Activated CD4-positive, alpha-beta T cell treated with anti-CD3 and anti-CD28 coated beads, Interleukin-2, amount 10 ng/mL, durations not matched to agents 7 days and 5 days (primary cell): ENCODE measurements at places on chromosomes 16 and 17. TPM values are rescaled to one million over a fixed set of nuclear protein-coding genes. Genes with fewer than 3 reads are reported as not detected.

- no peak overlapping the region for H3K4me3 ChIP-seq
- H3K4me1 ChIP-seq = peaks cover 11% of the 10 kb centered on the region
- no peak for DNase-seq
- H3K27ac ChIP-seq = no peak overlapping the region
- peaks cover 16% of the 10 kb centered on the region for H3K27me3 ChIP-seq
These were observed 5.4 kb upstream of the BBS2 start for GRCh38 chr16:56525236-56525635.

DNA sequence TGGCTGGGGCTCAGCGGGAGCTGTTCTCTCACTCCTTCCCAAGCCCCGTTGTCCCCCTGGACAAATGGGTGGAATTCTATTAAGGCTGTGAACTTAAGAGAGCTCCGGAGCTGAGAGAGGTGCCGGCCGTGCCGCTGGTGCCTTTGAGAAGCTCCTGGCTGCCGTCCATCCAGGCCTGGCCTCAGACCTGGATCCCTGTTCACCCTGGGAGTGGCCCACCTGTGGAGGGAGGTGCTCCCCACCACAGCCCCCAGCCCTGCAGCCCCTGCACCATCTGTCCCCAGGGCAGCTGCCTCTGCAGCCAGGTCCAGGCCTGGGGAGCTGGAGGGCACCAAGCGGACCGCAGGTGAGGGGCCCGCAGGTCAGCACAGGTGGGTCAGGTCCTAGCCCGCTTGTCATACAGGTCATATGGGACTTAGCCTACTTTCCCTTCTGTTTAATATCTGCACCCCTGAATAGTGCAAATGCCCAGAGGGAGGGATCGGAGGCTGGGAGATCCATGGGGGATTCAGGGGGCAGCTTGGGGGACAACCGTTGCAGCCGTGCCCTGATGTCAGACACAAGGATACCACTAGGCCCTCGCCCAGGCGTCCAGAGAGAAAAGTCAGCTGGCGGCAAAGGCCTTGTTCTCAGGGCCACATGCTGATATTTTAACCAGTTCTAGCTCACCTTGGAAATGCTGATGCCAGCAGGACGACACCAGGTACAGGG lies 15.2 kb upstream of the METRNL start:
- H3K36me3 ChIP-seq = no peaks in the 10 kb centered on the region
- H3K27me3 ChIP-seq = no peaks in the 10 kb centered on the region
- H3K27ac ChIP-seq = no peak overlapping the region
- no peak for DNase-seq
- H3K4me3 ChIP-seq = no peak overlapping the region

ZSCAN32 gene
- 21.4 TPM for total RNA-seq

GRCh38 chr17:16351831-16352230 lies 1.4 kb downstream of the CENPV start:
- H3K27me3 ChIP-seq = no peaks in the 10 kb centered on the region
- peak overlapping the region; percentile 87 for H3K27ac ChIP-seq
- H3K36me3 ChIP-seq = peaks cover 6% of the 10 kb centered on the region
- no peak for DNase-seq

GRCh38 chr17:2749784-2750181 lies 331 bp upstream of the CCDC92B start:
- H3K36me3 ChIP-seq = no peaks in the 10 kb centered on the region
- no peak overlapping the region for H3K4me3 ChIP-seq
- H3K27ac ChIP-seq = no peak overlapping the region
- peaks cover 2% of the 10 kb centered on the region for H3K4me1 ChIP-seq
